ENCODE measurements at places on chromosomes 5 and 9.

DNA sequence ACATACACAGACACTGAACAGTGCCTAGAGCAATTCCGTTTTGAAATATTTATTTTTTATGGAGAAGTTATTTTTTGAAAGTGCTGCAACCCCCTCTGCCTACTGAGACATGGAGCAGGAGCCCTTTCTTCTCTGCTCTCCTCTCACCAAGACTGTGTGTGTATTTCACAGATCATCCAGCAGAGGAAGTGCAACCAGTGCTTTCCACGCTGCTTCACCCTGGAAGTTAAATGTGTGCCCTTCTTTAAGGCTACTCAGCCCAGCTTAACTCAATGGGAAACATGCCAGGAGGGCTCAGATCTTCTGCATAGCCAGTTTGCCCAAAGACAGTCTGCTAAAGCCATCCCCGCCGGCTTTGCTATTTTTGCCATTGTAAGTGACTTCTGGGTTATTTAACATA lies 606.3 kb downstream of the TLE1 start:
- DNase-seq: peak; percentile 22

DNA sequence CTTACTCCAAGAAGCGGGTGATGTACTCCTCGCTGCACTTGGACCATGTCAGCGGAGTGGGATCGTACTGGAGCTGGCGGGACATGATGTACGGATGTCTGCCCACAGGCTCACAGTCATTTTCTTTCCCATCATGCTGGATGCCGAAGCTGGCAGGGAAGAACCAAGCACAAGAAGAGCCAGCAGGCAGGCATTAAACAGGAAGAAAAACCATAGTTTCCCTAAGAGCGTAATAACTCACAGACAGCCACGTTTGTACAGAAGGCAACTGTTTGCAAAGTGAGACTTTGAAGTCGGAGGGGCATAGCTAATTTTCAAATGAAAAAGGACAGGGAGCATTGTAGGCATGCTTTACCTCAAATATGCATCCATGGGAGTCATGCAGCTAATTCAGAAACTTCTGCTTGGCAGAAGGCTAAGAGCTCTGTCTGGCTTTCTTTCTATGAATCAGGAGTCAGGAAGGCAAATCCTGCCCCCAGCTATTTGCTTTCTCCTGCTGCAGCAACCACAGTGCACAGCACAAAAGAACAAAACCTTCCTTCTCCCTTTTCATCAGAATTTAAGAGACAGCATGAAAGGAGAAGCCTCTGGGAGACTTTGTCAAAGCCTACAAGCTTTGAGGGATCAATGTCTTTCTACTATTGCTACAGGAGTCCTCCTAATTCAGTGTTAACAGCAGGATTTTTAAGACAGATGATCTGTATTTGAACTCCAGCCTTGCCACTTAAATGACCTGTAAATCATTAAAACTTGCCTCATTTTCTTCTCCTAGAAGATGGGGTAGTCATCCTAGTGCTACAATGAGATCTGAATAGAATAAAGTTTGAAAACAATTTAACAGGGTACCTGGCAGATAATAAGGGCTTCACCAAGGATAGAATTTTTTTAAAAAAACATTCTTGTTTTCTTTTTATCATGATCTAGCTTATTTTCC lies 209.1 kb downstream of the TARS1 start:
- no peak for DNase-seq

GRCh38 chr5:65926893-65927292 lies 518 bp downstream of the ERBIN start:
- DNase-seq: no peak

DNA sequence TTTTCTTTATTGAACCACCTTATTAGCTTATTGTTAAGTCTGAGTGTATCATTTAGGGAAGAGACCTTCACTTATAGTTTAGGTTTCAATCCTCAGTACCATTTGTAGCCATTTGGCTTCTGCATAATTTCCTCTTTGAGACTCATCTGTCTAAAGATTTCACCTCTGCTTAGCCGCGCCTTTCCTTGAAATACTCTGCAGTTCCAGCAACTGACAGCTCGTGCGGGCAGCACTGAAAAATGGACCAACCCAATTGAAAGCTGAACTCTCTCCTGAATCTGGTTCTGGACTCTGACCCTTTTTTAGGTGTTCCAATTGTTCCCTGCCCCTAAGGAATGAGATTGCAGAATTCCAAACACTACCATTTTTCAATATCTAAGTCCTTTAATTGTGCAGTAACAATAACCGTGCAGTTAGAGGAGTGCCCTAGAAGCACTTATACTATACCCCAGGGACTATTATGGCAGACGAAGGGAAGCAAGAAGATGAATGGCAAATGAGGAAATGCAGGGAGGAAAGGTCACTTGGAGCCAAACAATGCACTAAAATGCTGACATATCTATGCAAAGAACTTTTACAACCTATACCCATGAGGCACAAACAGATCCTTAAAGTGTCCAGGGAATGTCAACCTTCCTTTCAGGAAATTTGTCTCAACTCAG lies 50.1 kb upstream of the PDE4D start:
- DNase-seq: no peak

DNA sequence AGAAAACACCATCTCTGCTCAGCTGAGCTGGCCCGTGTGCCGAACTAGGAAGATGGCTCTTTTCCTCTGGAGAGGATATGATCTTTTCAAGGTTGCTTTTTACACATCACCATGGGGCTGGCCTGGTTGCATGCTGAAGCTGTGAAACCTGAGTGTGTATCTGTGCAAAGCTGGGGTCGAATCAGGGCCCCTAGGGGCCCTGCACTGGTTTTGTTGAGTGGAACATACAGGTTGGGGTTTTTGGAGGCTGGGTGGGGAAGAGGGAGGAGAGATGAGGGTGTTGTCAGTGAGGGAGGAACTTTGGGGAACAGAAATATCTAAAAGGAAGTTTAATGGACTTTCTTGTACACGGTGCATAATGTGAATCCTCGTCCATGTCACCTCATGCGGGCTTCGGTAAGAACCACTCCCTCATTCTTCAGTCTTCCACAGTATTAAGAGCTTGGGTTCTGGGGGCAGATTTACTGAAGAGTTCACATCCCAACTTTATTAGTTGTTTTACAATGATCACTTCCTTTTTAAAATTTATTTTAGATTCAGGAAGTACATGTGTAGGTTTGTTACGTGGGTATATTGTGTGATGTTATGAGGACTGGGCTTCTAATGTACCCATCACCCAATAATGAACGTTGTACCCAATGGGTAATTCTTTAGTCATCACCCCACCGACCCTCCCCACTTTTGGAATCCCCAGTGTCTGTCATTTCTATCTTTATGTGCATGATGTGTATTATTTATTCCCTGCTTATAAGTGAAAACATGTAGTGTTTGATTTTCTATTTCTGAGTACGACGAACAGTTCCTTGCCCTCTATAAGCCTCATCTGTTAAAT lies 238.2 kb downstream of the NR3C1 start:
- DNase-seq: no peak

DNA sequence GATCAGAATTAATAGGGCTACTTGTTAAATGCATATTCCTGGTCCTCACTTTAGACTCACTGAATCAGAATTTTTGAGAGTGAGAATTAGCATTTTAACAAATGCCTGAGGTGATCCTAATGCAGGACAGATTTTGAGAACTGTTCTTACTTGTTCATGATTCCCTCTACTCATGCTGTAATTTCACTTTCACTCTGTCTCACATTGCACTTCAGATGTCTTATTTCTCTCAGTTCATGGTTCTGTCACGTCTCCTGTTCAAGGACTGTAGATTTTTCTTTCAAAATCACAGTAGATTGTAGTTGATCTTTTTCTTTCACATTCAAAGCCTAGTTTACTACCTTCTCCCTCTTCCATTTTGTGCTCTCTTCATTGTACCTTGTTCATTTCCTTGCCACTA lies 54.3 kb downstream of the ADGRV1 start:
- no peak for DNase-seq

DNA sequence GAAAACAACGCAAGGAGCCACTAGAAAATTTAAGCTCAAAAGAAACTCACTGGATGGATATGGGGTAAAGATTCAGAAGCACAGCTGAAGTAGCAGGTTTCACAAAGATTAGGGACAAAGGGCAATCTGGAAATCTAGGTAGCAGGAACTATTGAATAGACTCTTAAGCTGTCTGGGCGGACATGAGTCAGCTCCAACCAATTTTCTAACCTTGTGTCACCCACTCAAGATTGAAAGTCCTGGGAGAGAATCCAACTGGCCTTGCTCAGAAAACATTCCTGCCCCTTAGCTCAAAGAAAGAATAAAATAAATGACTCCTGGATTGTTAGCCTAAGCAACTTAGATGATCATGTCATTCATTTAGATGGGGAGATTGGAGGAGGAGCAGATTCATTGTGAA lies 69.2 kb downstream of the STK32A start:
- no peak for DNase-seq
